CD4-positive, alpha-beta T cell treated with Interleukin-1 beta for 1 hour (primary cell): ENCODE measurements at places on chromosomes 11 and 22.

GRCh38 chr11:72561856-72562255 is 112.4 kb downstream of the PDE2A start:
- DNase-seq: no peak

DNA sequence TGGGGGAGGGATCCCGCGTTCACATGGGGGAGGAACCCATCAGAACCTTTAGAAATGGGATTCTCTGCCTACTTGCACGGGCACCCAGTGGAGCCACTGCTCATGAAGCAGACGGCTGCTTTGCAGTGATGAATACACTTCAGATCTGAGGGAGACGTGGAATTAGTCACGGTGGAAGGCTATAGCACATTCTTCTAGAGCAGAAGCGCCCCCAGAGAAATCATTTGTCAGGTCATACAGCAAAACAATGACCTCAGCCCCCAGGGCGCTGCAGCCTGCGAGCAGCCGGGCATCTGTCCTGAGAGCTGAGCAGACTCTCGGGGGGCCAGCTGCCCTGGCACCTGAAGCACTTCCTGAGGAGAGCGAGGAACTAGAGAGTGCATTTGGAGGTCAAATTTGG is 12.7 kb downstream of the TP53AIP1 start:
- no peak for DNase-seq

- DNase-seq: peak; percentile 40
Observed at GRCh38 chr11:96134602-96135001, 208.4 kb downstream of the MAML2 start.

DNA sequence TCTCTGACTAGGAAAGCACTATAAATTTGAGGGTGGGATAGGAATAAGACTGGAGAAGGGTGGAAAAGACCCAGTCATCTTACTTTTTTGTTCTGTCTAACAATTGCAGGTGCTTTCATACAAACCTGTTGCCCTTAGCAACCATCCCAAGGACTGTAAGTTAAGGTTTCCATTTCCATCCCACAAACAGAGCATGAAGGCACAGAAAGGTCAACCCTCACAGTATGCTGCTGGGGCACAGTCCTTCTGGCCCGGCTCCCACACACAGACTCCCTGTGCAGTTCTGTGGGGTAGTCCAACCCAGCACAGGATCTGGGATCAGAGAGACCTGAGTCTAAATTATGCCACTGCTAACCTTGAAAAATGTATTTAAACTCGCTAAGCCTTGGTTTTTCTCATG is 38.4 kb upstream of the ETS1 start:
- no peak for DNase-seq

GRCh38 chr11:64313491-64314145 is 3.7 kb downstream of the TRMT112 start:
- no peak for DNase-seq

GRCh38 chr11:95358511-95359340 is 127.7 kb upstream of the SESN3 start:
- DNase-seq: no peak

DNA sequence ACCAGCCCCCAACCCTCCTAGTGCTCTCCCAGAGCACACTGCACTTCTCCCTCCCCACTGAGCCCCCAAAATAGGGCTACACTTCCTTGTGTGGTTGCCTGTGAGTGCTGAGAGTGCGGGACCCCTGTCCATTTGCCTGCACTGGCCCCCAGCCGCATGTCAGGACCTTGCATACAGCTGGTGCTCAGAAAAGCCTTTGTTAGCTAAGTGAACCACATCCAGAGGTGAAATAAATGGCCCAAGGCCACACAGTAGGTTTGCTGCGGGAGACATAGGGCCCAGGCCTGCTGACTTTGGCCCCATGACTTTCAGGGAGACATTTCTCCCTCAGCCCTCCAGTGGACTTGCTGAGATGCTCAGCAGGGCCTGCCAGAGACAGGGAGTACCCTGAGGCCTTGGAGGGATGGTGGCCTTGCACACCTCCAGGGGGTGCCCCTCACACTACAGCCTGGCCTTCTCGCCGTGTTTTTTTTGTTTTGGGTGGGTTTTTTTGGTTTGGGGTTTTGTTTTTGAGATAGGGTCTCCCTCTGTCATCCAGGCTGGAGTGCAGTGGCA is 10.2 kb downstream of the SSTR3 start:
- DNase-seq: no peak

GRCh38 chr22:19933341-19934241 is 8.0 kb upstream of the COMT start:
- DNase-seq: no peak

- DNase-seq: no peak
Observed at GRCh38 chr22:36505998-36506635, 723 bp downstream of the FOXRED2 start.

GRCh38 chr11:643849-644738 is 7.0 kb downstream of the DRD4 start:
- no peak for DNase-seq

- peak; percentile 61 for DNase-seq
Observed at GRCh38 chr11:75474878-75475766, 42.1 kb upstream of the KLHL35 start.

- no peak for DNase-seq
Observed at GRCh38 chr11:2737866-2738265, 38.1 kb upstream of the KCNQ1OT1 start.

DNA sequence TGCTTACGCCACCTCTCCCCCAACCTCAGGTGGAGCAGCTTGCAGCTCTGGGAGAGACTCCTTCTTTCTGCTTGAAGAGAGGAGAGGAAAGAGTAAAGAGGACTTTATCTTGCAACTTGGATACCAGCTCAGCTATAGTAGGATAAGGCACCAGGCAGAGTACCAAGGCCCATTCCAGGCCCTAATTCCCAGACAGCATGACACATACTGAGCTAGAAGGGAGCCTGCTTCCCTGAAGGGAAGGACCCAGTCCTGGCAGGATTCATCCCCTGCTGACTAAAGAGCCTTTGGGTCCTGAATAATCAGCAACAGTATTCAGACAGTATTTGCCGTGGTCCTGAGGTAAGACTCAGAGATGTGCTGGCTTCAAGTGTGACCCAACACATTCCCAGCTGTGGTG is 41.4 kb downstream of the PPME1 start:
- no peak for DNase-seq

DNA sequence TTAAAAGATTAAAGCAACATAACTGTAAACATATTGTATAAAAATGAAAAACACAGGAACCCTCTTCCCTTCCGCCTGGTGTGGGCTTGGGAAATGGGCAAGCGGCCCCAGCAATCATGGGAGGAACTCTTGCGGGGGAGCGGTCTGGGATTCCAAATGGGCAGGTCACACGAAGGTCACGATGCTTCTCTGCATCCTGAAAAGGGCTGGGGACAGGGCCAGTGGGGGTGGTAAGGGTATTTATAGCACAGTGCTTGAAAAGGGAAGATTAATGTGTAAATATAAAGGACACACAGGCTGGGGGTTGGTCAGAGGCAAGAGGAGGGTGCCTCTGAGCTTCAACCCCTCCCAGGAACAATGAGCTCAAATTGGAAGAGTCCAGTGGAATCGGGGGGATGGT is 46.9 kb upstream of the OR4B1 start:
- DNase-seq: no peak

DNA sequence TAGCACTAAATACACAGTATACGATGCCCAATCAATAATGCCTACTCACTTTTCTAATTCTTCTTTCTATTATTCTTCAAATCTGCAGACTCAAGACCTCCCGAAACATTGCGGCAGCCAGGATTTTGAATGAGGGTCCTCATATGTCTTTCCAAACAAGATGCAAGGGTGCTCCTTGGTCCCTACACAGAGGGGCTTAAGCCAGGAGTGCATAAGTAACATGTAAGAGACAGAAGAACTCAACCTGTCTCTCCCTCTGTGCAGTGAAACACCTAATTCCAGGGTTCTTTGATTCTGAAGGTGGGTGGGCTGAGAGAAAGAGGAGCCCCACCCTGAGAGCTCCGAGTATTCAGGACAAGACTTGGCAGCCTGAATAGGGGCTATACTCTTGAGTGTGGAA is 117.6 kb downstream of the ZNF280B start:
- DNase-seq: no peak

- no peak for DNase-seq
Observed at GRCh38 chr11:113935858-113936257, 31.3 kb downstream of the HTR3B start.

GRCh38 chr11:9203691-9204311 is 61.3 kb downstream of the DENND5A start:
- peak; percentile 11 for DNase-seq

GRCh38 chr11:67581469-67581868 is 2.1 kb upstream of the GSTP1 start:
- DNase-seq: no peak

DNA sequence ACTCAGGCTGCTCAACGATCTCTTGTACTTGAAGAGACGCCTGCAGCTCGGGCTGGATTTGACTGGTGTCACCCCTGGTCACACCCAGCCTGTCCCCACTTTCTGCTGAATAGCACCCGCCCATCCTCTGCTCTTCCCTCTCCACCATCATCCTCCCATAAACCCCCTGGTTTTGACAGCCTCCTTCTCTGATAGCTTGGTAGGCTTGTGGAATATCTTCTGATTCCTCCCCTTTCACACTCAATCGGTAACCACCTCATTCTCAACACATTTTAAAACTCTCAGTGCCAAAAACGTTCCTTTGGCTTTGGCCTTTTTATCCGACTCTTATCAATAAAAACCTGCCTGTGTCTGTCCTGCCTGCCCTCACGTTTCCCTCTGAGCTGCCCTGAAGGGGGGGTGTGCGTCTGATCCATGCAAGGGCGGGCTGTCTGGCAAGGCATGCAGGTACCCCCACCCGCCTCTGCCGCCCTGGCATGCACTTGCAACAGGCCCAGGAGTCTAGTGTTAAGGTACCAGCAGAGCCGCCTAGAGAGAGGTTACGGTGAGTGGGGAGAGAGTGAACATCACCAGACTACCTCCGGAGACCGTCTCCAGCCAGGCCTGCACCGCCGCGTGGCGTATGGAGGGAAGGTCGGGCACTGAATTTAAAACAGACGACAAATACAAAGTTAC is 51.7 kb upstream of the BID start:
- no peak for DNase-seq

- DNase-seq: no peak
Observed at GRCh38 chr11:120431633-120432032, 79.9 kb upstream of the GRIK4 start.

DNA sequence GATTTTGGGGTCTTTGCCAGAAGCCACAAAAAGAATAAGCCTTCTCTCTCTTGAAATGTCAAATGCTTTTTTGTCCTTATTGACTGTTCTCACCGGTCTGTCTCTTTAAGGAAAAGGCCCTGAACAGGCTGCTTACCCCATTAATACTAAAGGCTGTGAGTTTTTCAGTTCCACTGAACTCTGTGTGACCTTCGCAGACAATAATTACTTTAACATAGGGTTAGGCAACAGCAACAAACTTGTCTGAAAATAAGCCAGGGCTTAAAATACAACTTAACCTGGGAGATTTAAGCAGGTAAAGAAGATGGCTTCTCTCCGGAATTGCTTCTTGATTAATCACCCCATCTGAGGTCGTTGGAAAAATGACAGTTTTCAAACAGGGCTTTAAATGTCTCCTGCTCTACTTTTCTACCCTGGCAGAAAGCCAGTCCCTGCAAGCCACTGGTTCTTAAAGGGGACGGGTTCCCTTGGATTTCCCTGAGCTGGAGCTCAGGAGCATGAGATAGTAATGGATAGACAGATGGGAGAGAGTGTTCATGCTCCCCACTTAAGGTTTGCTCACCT is 69.4 kb downstream of the ARL14EP start:
- DNase-seq: no peak

- no peak for DNase-seq
Observed at GRCh38 chr11:20035701-20036601, 124.3 kb downstream of the DBX1 start.

- DNase-seq: no peak
Observed at GRCh38 chr11:57983191-57983590, 40.5 kb upstream of the OR9Q1 start.

DNA sequence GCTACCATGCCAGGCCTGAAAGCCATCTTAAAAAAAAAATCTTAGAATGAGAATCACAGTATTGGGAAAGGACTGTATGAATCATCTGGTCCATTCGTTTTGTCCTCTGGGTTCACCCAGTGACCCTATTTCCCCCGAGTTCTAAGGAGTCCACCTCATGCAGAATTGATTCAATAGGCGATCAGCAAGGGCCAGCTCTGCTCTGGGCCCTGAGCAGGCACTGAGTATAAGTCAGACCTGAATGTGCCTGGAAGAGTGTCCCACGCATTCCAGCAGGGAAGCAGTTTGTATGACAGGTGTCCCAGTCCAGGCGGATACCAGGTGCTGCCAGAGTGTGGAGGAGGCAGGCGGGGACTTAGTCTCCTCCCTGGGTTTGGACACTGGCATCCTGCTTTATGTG is 883 bp upstream of the HMOX1 start:
- DNase-seq: no peak

- no peak for DNase-seq
Observed at GRCh38 chr11:19842505-19842904, 129.9 kb downstream of the NAV2 start.

- DNase-seq: no peak
Observed at GRCh38 chr11:117934526-117935307, 5.5 kb upstream of the TMPRSS13 start.

DNA sequence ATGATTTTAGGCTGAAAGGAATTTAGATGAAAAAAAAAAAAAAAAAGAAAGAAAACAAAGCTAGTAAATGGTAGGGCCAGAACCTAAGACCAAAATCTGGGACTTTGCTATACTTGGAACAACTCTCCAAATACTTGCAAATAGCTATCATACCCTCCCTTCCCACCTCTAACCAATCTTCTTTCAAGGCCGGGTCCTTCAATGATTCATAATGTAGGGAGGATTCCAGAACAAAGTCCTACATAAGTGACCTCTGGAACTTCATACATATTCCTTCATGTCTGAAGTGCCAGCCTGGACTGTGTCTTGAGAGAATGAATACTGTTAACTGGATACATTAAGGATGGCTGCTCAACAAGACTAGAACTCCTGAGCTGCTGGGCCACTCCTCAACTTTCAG is 9.9 kb downstream of the STK33 start:
- DNase-seq: no peak
